Naive thymus-derived CD4-positive, alpha-beta T cell (primary cell): ENCODE measurements at places on chromosomes 7 and 10. TPM values are rescaled to one million over a fixed set of nuclear protein-coding genes. Genes with fewer than 3 reads are reported as not detected.

DNA sequence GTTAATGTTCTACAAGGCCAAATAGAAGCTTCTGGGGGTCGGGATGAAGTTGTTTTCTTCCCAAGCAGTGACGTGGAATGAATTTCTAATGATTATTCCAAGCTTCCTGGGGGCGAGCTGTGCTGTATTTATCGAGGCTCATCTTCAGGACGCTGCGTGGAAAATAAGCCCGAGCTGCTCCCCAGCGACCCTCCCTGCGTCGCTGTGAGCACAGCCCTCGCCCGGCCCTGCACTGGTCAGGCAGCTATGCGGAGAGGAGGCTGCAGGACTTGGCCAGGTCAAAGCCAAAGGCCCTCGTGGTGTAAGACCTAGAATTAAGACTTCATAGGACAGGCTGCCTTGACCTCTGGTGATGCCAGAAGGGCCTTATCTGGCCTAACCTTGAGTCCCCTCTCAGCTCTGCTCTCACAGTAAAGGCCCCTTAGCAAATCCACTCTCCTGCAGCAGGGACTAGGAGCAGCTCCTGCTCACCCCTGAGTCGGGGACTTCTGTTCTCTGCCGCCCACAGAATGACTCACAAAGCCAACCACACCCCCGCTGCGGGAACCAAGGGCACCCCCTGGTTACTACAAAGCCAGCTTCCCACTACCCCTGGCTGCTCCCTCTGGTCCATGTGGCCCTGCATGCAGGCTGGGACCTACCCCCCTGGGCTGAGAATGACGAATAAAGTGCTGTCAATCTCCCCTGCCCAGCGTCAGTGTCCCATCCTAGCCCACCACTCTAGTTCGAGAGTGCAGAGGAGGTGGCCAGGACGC, 501.6 kb downstream of the TCERG1L start:
- DNase-seq = no peak

DNA sequence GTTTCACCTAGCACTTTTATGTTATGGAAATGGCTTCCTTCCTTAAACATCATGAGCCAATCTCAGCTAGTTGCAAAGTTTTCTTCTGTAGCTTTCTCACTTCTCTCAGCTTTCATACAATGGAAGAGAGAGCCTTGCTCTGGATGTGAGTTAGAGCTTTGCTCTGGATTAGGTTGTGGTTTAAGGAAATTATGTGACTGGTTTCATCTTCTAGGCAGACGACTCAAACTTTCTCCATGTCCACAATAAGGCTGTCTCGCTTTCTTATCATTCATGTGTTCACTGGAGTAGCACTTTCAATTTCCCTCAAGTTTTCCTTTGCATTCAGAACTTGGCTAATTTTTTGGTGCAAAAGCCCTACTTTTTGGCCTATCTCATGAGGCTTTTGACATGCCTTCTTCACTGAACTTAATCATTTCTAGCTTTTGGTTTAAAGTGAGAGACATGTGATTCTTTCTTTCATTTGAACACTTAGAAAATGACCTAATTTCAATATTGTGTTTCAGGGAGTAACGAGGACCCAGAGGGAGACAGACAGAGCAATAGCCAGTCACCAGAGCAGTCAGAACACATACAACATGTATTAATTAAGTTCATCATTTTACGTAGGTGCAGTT, 49.8 kb downstream of the CNOT4 start:
- no peak for DNase-seq

DNA sequence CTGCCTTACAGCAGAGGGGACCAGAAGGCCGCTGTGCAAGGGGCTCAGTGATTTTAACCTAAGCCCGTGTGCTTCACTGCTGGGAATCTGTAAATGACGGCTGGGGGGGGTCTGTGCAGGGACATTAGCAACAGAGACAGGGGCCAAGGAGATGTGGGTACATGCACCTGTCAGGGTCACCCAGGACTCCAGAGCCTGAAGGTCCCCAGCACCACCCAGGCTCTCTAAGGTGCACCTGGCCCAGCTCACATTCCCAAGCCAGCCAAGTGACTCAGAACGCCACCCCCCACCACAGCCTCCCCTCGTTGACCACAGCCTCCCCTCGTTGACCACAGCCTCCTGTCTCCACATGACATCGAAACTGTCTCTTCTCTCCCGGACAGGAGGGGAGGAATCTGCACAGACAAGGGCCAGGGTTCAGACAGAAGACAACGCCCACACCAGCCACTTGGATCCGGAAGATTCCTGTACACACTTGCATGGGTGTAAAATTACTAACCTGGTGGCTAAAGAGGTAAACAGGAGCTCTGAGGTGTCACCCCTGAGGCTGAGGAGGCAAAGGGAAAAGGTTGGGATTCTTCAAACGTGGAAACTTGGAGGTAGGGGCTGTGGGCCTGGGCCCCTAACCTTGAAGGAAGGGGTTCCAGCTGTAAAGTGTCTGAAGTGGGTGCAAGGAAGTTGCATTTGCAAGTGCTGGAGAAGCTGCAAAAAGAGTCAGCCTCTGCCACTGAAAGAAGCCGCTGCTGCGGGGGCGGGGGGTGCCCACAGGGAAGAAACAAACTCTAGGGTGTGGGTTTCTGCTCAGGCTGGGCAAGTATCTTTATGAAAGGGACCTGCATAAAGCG, 27.0 kb downstream of the CALML3 start:
- peak; percentile 49 for DNase-seq

- no peak for DNase-seq
Observed at GRCh38 chr7:29265208-29265923, 70.8 kb downstream of the CHN2 start.

DNA sequence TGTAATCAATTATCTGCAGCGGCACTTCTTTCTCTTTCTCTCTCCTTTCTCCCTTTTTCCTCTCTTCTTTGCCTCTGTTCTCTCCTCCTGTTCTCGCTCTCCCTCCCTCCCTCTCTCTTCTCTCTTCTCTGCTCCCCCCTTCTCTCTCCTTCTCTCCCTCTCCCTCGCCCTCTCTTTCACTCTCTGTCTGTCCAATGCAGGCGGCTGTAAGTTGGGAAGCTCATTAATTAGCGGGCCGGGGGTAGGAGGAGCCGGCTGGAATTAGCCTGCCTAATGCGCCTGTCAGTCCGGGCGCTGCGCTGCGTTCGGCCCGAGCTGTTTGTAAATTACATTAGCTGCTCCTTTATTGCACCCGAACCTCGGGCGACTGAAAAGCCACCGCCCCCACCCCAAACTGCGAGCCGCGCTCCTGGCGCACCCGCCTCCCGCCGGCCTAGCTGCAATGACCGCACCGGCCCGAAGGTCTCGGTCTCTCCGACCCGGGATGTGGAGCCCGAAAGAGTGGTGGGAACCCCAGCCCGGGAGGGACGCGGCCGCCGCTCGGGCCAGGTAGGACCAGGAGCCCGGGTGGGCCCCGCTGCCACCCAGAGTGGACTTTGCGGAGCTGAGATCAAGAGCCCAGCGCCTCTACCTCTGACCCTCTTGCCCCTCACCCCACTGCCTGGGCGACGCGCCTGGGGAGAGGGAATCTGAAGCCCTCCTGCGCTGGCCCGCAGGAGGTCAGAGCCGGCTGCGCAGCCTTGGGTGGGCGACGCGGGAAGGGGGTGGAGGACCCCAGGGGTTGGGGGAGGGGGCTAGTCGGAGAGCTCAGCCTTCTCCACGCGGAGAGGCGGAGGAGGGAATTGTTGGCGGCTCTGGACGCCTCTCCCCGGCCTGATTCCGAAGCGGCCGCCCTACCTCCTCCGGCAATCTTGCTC, at the start of gene LBX1:
TSS of gene LBX1 (minus strand) at position 198 of the 917 bp plus-strand sequence. CDS start 648 bp downstream, outside the sequence.
- no peak for DNase-seq

DNA sequence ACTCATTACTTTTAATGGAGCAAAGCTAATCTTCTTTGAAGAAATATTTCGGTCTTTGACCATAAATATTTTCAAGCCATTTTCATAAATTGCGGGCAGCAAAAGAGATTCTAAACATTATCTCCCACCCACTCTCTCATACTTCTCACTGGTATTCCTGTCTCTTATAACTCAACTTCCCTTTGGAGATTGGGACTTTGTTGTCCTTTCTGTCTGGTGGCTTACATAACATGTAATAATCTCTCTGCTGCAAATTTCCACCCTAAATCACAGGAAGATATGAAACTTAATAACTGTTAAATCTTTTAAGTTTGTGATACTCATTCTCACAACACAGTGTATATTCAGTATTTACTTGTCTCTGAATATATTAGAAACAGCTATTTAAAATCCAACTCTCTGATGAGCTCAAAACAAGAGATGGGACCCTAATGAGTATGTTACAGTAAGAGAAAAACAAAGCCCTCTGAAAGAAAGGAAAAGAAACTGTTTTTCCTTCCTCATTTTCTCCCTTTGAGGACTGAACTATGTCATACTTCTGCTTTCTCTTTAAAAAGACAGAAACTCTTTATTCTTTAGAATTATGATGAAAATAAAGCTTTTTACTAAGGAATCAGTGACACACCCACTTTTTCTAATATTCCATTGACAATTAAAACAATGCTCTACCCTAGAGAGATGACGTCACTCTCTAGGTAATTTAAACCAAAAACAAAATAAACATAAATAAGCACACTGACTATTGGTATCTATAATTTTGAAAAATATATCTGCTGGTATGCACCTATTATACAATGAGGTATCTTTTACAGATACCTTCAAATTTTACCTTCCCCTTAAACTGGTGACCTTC, 14.7 kb downstream of the CALCR start:
- no peak for DNase-seq

DNA sequence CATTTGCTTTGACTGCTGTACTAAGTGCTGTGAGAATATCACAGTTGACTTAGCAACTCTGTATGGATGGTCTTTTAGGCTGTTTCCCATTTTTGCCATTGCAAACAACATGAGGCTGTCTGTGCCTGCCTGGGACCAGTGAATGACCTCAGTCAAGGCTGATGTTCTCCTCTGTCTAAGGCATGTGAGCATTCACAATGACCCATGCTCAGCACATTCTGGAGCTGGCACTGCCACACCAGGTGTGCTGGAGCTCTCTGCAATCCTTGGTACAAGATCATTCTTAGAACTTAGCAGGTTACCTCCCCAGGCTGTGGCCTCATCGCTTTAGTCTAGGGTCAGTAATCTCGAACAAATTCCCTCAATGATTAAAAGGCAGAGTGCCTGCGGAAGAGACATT, 61.9 kb downstream of the SH3PXD2A start:
- DNase-seq = no peak

DNA sequence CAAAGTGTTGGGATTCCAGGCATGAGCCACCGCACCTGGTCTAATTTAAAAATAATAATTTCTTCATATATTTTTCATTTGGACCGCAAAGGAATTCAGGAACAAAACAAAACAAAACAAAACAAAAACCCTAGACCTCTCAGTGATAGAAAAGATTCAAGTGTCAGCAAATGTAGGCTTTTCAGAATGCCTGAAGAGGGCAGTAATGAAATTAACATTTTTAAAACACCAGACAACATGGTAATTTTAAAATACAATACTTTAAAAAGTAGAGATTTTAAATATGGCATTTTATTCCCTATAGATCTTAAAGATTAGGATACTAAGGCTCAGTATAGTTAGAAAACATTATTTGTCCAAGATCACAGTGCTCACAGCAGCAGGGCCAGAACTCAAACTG, 36.6 kb downstream of the DNMBP start:
- no peak for DNase-seq

DNA sequence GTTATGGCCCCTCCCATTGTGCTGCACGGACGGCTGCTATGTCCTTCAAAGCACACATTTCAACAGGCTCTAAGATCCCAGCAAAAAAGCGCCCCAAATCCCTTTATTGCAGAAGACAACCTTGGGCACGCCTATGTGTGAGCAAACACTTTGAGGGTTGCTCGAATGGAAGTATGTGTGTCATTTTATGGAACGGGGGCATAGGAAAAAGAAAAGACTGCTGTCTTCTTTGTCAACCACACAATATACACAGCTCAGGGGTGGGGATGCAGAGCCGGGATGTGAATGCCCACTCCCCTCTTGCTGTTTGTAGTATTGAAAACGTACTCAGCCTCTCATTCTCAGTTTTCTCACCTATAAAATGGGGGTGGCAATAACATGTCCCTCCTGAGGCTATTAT, 32.0 kb downstream of the C10orf53 start:
- no peak for DNase-seq

DNA sequence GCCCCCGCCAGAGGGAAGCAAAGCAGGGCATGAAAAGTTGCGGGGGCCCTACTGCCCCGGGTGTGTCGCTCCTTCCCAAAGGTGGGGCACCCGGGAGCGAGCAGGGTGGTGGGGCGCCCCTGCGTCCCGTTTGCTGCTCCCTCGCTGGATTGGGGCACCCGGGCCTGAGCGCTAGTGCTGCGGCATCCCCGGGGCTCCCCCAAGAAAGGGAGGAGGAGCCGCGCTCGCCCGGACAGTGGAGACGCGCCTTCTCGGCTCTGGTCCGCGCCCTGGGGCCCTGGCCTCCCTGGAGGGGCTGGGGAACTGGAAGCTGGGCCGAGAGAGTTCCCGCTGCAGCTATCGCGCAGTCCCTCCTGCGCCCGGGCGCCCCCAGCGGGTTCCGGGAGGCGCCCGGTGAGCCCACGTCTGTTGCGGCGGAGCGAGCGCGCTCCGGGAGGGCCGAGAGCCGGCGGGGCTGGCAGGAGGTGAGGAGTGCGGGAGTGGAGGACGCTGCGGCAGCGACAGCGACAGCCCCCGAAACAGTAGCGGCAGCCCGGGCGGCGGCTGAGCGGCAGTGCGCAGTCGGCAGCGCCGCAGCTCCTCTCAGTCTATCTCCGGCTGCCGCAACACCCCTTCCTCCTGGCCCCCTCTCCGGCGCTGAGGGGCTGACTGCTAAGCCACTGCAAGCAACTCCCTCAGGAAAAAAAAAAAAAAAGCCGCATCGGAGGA, 504 bp upstream of the BMPER start:
- DNase-seq = no peak

- DNase-seq = no peak
Observed at GRCh38 chr7:83677180-83677866, 28.4 kb upstream of the SEMA3E start.

DNA sequence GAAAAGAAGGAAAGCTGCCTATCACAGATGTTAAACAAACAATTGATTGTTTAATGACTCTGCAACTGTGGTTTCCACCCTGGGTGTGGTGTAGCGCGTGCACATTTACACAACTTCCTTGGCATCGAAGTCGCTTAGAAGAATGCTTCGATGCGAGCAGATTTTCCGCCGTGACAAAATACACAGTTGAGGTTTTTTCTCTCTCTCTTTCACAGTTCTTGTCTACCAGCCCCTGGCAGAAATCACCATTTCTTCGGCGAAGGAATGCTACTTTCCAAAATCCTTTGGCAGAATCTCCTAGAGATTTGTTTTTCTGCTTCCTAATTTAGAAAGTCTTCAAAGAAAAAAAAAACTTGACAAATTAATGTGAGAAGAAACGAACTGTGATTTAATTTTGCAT, 70.7 kb upstream of the C1QL3 start:
- DNase-seq = no peak

DNA sequence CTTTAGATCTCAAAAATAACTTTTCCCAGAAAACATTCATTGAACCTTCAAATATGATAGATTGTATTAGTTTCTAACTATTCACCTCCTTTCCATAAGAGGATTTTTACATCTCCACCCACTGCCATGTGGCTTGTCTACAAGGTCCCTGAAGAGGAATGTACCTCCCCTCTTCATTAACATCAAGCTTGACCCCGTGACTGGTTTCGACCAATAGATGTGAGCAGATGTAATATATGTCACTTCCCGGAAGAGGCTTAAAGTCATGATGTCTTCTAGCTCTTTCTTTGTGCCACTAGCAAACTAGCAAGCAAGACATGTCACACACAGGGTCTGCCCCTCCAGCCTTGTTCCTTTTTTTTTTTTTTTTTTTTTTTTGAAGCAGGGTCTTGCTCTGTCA, 6.9 kb downstream of the BAZ1B start:
- no peak for DNase-seq

The CDHR1 gene
- 0.56 TPM for total RNA-seq

The SOSTDC1 gene
- not detected for total RNA-seq

The PCDH15 gene
- total RNA-seq = not detected in 2 replicates

The SYT15 gene
- 1.6 and 1.8 TPM in 2 replicates for total RNA-seq

The LRRC72 gene
- total RNA-seq = not detected

The TPK1 gene
- 21.2 TPM for total RNA-seq

The ARL4A gene
- 6.7 TPM for total RNA-seq

The MYO1G gene
- total RNA-seq = 283 TPM
